ENCODE measurements at places on chromosomes 5 and 9.

DNA sequence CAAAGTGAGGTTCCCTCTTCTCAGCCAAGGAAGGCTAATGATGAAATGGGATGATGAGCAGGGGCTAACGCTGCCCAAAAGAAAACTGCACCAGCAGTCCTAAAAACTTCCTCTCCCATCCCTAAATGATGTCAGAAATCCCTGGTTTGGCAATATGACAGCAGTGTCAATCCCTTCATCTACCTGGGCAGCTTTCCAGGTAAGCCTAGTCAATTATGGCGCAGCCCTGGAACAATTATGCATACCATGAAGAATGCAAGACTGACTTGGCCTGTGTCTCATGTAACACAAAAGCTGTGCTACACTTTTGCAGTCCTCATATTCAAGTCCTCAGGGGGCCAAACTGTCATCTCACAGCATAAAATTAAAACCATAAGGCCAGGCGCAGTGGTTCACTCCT is 7.0 kb downstream of the DMGDH start:
- no peak for DNase-seq

DNA sequence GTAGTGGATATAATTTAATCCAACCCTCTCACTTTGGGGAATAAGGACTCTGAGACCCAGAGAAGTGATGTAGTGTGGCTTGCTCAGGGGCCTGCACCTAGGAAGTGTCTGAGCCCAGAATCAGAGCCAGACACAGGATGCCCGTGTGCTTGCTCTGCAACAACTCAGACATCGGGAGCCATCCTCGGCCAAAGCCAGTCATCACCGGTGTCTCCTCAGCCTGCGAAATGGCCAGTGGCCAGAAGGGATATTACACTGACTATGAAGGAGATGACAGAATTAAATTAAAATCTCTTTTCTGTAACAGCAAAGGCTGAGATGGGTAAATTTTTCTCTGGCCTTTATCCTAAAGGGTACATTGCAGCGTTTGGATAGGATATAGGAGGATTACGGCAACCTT is 102.9 kb downstream of the MARCHF11 start:
- no peak for DNase-seq

- DNase-seq = no peak
Measured at GRCh38 chr5:164394686-164395194, 889.3 kb downstream of the MAT2B start.

GRCh38 chr5:172508471-172509404 is 54.4 kb upstream of the SH3PXD2B start:
- DNase-seq = no peak

DNA sequence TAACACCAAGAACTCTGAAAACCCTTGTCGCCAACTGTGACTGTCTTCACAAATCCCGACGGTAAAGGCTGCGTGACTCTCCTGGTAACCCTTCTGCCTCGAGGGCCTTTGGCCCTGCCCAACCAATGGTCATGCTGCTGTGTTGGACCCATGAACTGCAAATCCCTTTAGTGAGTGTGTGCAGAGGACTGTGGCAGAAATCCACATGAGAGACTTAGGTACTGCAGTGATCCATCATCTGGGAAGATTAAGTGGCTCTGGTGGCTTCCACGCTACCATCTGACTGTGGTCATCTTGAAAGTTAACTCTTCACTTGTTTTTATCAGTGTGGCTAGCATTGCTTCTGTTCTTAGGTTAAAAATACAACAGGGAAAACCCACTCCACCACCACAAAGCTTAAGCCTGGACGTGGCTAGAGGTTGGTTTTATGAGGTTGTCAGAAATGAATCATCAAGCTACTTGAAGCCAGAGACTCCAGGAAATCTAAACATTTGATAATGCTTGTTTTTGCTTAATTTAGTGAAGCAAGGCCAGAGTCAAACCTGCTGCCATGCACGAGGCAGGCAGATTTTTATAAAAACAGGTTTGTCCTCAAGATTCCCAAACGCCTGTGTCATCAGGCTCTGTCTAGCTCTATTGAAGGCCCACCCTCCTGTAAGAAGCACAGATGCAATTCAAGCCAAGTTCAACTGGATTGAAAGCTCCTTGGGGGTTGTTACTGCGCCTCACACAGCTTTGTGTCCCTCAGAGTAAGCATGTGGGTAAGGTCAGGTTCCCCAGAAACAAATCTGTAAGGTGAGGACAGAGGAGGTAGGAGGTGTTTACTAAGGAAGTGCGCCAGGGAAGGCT is 52.7 kb upstream of the ERCC6L2 start:
- DNase-seq = peak; percentile 74

DNA sequence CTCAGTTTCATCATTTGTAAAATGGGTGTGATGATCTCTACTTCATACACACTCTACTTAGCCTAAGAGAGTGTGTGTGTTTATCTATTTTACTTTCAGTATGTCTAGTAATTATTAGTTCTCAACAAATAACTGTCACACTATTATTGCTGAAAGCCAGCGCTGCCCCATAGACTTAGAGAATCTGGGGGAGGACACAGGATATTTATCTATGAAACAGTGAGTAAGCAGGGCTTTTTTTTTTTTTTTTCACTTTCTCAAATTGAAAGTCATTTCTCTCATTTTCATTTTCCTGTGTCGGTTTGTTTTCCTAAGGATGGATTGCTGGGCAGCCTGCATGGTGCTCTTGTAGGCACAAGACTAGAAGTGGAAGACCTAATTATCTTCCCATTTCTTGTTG is 248.4 kb upstream of the RPS23 start:
- DNase-seq = no peak

- no peak for DNase-seq
Measured at GRCh38 chr5:168878135-168878745, 299.1 kb upstream of the PANK3 start.

DNA sequence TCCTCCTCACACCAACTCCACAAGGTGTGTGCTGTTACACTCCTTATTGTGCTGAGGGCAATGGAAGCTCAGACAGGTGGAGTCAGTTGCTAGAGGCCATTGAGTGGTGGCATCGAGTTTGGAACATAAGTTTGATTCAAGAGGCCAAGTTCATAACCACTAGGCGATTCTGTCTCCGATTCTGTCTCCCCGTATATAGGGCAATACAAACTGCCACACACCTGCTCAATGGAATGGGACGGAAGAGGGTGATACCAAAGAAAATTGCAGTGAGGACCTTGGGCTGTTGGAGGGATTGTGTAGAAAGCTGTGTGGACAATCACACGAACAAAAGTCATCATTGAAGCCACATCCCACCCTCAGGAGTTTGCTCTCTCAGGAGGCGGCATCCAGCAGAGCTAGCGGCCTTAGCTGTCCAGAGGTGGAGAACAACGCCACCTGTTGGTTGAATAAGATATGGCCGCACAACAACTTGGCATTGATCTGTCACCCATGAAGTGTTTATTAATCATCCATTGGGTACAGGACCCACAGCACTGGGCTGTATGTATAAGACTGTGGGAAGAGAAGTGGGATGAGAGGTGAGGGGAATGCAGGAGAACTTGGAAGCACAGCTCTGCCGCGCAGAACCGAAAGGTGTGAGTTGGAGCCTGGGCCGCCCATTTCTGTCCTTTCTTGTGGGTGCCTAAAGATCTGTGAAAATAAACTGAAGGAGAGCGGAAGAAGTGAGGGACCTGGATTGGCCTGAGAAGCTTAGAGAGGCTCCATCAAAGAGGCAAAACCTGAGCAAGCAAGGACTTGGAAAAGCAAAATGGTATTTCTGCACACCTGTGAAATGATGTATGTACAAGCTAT is 16.1 kb upstream of the NEUROG1 start:
- peak; percentile 76 for DNase-seq

- no peak for DNase-seq
Measured at GRCh38 chr5:52692606-52693005, 95.1 kb upstream of the ITGA1 start.

DNA sequence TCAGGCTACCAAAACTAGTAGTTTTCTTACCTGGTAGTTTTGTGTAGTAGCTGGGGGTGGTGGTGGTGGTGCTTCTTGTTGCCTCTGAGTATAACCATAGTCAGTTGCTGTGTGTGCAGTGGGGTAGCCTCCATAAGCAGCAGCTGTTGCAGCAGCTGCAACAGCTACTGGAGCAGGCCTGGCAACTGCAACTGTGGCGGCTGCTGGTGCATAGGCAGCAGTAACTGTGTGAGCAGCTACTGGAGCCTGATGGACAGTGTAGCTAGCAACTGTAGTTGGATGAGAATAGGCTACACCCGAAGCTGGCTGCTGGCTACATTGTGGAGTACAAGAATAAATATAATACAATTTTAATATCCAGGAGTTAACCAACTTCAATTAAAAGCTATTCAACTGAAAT is 24.7 kb downstream of the ZFR start:
- no peak for DNase-seq

DNA sequence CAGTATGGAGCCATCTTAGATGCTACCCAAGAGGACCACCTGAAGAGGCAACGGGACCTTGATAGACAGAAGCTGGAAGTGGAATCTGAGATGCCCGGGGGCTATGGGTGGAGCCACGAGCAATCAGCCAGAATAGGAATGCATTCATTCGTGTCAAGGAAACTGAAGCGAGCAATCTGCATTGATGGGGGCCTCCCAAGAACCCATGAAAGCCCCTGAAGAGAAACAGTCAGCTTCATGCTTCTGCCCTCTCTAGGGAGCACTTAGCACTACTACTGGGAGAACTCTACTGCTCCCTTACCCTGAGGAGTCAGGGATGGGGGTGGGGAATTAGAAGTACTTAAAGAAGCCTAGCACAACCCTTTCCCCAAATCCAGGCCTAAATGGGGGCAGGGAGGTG is 51.9 kb upstream of the TCERG1 start:
- DNase-seq = no peak

- DNase-seq = no peak
Measured at GRCh38 chr5:141633871-141634561, 2.6 kb downstream of the HDAC3 start.

DNA sequence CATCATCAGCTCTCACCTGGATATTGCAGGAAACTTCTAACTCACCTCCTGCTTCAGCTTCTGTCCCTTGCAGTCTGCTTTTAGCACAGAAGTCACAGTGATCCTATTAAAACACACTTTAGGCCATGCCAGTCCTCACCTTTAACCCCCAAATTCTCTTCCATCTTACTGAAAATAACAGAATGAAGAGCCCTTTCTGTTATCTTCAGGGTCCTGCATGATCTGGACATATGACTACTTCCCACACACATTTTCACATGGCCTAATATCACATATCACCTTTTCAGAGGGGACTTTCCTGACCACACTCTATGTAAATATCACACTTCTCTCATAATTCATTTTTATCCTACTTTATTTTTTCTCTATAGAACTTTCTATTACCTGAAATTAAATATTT is 550.6 kb upstream of the CLINT1 start:
- DNase-seq = no peak

DNA sequence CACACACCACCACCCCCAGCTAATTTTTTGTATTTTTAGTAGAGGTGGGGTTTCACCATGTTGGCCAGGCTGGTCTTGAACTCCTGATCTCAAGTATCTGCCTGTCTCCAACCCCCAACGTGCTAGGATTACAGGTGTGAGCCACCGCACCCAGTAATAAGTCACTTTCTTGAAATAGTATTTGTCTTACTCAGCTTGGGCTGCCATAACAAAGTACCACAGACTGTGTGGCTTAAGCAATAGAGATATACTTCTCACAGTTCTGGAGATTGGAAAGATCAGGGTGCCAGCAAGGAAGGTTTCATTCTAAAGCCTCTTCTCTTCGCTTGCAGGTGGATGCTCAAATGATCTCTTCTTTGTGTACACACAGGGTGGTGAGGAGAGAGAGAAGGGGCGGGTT is 99.8 kb downstream of the ARRDC3 start:
- no peak for DNase-seq

GRCh38 chr5:170632985-170633234 is 129.1 kb downstream of the KCNIP1 start:
- DNase-seq = no peak

DNA sequence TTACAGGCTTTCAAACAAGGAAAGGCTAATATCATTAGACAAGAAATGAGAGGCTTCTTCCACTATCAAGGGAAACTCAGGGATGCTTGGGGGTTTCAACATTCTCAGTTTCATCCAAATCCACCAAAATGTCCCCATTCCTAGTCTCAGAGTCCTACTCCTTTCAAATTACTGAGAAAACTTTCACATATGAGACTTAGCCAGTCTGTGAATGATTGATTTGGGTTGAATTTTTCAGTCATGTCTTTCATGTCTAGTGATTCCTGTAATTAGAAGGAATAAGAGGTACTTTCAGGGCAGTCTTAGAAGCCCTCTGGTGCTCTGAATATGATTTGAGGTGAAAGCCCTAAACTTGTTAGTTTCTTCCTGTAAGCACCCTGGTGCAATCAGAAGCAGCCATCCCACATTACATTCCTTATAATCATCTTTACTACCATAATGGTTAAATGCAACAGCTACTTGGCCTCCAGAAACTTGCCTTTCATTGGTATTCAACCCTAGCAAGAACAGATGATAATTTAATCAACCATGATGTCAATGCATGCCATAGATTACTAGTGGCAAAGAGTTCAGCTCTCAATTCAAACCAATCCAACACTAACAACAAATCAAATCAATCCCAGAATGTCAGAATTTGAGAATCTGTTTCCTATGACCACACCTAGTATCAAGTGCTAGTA is 50.7 kb upstream of the RIC1 start:
- DNase-seq = no peak

DNA sequence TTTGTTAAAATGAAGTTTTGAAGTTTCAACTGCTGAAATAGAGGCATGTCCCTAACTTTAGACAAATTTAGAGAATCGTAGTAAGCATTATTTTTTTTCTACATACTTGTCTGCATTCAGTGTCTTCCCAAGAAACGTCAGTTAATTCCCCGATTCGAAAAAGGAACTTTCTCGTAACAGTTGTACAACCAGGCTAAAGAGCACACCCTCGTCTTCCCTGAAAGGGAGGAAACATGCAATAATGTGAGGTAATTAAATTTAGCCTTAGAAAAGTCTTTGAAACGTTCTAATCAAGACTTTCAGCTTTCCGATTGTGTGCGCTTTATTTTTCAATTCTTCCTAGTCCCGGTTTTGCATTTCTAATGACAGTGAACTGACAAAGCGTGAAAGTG is 374 bp upstream of the SLC1A3 start:
- no peak for DNase-seq

DNA sequence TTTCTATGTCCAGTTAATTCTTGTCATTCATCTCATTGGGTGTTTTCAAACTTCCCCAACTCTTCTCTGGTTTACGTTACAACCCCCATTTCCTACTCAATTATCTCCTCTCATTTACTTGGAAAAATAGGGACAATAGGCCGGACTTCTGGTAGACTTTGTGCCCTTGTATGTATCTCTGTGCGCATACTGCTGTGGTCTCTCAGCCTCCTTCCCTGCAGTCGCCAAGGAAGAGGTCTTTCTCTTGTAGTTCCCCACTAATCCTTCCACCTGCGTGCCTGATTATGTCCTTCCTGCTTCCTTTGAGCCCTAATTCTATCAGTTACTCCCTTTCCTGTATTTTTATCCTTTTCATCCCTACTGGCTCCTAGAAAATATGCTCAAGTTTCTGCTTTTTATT is 176.3 kb downstream of the GDNF start:
- DNase-seq = no peak

- DNase-seq = no peak
Measured at GRCh38 chr5:158468444-158468843, 609.5 kb upstream of the CLINT1 start.

- no peak for DNase-seq
Measured at GRCh38 chr5:167870055-167870454, 421.4 kb upstream of the WWC1 start.

GRCh38 chr9:462121-462520 is 247.5 kb downstream of the DOCK8 start:
- DNase-seq = no peak

GRCh38 chr5:71731015-71731414 is 11.9 kb downstream of the CARTPT start:
- no peak for DNase-seq

GRCh38 chr9:4574657-4575243 is 84.5 kb downstream of the SLC1A1 start:
- no peak for DNase-seq

GRCh38 chr5:167011196-167011595 is 1280.2 kb upstream of the WWC1 start:
- DNase-seq = no peak
